ENCODE measurements at places on chromosomes 4 and X. TPM values are rescaled to one million over a fixed set of nuclear protein-coding genes. Genes with fewer than 3 reads are reported as not detected.
A peak's percentile ranks its signal among the peaks of the same experiment; 100 is the strongest.

Gene CC2D2A
- 11.8 TPM for total RNA-seq

- DNase-seq = no peak
Measured at GRCh38 chrX:10506781-10507180, 113.6 kb downstream of the MID1 start.

GRCh38 chrX:80316526-80316925, 103.7 kb upstream of the TENT5D start:
- no peak for DNase-seq

DNA sequence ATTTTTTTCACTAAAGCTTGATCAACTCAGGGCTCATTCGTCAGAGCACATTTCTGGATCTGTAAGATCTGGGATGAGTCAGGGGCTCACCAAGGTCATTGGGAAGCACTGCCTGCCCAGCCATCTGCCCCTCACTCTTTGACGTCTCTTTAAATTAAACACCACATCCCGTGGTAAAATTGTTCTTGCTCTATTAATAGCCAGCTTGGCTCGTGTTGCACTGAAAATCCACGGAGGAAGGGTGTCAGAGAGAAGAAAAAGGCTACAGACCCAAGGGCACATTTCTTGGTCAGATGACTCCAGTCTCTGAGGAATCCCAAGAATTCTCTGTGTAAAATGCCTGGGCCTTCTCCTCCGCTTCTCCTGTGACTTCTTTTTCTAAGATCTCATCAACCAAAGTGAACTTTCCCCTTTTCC, 45.7 kb upstream of the GATB start:
- DNase-seq = no peak

GRCh38 chr4:174714393-174715211, 114.4 kb downstream of the GLRA3 start:
- peak; percentile 39 for DNase-seq

DNA sequence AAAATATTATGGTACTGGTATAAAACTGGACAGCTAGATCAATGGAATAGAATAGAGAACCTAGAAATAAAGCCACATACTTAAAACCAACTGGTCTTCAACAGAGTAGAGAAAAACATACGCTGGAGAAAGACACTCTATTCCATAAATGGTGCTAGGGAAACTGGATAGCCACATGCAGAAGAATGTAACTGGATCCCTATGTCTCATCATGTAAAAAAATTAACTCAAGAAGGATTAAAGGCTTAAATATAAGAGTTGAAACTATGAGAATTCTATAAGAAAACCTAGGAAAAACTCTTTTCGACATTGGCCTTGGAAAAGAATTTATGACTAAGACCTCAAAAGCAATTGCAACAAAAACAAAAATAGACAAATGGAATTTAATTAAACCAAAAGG, 114.6 kb downstream of the PCDH18 start:
- DNase-seq = no peak

All from Calu3 (cell line).